ENCODE measurements at places on chromosomes 5 and 9. TPM values are rescaled to one million over a fixed set of nuclear protein-coding genes. Genes with fewer than 3 reads are reported as not detected.

The RFX3 gene
- 0.30 TPM for total RNA-seq

The GARNL3 gene
- 2.0 TPM for total RNA-seq

The SPATA31A1 gene
- total RNA-seq: not detected

- no peak for DNase-seq
Measured at GRCh38 chr9:4301296-4301695, 1.4 kb upstream of the GLIS3 start.

DNA sequence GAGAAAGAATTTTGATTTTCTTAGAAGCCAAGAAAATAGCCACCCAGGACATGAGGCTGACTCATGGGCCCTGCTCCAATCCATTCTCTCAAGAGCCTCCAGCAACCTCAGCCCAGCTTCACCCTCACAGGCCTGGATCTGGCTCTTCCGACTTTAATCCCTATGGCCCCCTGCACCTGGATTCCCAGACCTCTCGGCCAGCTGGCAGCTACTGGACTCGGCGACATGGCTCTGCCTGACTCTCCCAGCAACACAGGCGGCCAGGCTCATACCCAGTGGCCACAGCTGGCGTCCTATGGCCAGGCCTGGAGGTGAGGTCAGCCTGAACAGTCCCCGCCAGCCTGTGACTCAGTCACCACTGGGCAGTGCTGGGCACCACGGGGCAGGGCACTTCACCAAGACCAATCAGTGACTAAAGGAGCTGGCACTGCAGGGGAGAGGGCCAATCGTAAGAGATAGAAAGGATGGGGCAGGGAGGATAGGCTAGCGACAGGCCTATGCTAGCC, 6.2 kb upstream of the PDLIM4 start:
- DNase-seq: peak; percentile 44

DNA sequence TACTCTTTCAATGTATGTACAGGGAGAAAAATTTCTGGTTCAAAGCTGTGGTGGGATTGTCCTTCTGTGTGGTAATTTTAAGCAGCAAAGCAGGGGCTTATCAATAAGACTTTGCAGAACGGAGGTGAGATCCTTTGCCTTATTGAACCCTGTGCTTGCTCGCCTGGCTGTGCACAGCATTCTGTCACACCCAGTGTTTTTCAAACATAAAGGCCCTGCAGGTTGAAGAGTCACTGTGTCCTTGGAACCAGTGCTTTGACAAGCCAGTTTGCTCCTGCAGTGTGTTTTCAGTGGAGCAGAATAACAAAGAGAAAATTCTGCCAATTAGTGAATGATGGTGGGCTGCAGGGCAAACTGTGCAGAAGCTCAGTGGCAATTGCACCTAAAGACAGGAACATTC, 236.7 kb upstream of the PCSK5 start:
- no peak for DNase-seq

DNA sequence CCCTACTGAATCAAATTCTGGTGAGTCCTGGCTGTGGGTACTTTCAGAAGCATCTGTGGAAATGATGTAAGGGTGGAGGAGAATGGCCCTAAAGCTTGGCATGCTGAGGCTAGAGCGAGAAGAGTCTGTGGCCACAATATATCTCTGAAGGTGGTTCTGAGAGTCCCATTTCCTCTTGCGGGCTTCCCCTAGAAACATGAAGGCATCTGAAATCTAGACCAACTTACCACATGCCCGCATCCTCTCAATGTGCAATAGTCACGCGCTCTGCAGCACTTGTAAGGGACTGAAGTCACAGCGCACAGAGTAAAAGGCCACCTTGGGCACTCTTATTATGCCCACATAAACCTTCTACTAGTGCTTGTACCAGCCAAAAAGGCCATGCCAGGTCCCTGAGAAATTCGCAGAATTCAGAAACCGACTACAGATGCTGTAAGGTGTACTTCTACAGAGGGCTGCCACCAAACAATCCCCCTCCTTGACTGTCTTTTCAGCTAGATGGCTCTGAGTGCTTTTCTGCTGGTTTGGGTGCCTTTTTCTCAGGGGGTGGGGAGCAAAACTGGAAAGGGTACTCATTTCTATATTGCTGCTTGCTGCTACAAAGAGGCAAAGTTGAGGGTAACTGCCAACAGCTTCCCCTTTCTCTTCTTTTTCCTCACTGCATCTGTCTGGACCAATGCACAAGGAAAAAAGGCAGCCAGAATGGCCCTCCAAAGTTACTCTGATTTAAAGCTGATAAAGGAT, 107.3 kb downstream of the ZDHHC21 start:
- DNase-seq: no peak

Data from Caki2 (cell line).